ENCODE measurements at places on chromosomes 1 and 21.

DNA sequence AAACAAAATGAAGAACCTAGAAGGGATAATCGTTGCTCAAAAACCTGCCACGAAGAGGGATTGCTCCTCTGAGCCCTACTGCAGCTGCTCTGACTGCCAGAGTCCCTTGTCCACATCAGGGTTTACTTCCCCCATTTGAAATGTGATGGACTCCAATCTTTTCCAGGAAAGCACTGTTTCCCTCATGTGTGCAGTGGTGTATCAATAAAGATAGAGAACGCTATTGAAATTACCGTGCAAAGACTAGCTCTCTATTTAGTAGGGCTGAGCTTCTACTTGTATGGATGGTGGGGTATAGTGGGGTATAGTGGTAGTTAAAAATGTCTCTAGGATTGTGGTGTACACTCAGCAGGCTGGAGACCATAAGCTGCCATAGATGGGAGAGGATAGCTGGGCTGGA lies 3.7 kb downstream of the TMCO2 start:
- DNase-seq = no peak

DNA sequence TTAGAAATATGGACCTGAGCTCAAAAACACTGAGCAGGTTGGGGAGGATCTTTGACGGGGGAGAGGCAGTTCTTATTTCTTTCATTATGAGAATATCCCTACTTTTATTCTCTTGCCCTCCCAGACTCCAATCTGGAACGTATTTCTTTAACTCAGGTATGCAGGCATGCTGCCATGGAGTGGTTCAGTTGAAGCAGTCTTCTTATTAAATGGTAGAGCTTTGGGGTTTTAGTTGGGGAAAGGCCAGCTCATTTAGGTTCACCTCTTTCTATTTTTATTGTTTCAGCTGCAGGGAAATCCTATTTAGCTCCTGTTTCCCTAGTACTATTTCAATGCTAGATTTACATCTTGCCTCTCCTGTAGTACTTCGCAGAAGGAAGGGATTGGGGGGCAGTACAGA lies 198.9 kb downstream of the TTLL7 start:
- no peak for DNase-seq

DNA sequence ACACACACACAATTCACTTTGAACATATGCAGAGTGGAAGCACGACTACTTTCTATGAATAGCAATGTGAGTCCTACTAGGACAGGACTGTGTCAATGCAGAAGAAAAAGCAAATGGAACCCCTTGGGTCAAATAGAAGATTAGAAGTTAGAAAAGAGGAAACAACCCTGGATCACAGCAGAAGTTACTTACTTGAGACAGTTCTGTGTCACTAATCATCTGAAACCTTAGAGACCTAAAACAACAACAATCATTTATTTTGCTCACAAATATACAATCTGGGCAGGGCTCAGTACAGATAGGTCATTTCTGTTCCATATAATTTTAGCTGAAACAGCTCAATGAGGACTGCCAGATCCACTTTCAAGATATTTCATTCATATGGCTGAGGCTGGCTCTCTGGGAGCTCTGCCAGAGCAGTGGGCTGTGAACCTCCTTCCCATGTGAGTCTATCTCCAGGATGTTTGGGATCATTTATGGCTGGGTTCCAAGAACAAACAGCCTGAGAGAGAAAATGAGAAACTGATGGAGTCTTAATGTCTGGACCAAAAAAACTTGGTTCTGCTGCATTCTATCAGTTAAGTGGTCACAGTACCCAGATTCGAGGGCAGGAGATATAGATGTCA lies 42.5 kb upstream of the IL10 start:
- DNase-seq = no peak

DNA sequence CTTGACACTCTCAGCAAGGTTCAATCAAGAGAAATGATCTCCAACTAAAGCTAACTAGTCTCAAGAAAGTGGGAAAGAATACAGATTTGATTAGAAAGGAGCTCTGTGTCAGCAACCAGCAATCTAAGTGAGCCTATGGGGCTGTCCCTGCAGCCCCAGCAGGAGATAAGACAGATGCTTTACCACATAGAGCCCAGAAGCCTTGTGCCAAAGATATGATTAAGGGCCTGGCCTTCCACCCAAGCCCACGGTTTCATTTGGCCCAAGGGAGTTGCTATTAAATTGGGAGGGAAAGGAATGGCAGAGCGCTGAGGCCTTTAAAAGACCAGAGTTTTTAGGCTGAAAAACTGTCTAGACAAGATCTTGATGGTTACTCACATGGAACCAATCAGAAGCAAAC lies 74.8 kb downstream of the HLCS start:
- no peak for DNase-seq

GRCh38 chr1:167369933-167370332 lies 148.4 kb downstream of the CD247 start:
- no peak for DNase-seq

DNA sequence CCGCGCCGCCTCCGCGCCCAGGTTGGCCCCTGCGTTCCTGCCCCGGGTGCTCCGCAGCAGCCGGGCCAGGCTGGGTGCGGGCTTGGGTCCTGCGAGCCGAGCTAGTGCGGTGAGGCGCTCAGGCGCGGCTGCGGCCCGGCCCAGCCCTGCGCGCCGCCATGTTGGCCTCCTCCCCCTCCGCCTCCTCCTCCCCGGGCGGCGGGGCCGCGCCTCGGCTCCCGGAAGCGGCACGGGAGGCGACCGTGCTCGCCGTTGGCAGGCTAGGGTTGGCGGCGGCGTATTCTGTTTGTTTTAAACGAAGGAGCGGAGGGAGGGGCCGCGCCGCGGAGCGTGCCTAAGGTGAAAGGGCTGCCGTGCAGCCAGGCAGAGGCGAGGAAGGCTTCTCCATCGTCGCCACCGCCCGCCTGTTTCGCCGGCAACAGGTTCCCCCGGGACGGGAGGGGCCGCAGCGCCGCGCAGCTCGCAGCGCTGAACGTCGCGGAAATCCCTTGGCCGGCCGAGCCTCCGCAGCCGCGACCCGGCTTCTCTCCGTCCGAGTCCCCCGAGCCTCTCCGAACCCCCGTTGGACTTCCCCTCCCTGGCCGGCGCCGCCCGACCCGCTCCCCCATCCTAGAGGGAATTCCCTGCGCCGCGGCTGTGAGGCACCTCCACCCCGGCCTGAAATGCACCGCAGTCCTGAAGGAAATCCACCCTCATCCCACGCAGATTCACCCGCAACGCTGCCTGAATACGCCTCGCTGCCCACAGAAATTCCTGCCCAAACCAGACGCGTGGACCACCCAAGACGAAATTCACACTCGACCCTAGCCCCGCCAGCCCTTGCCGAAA lies at the start of gene USP24:
Gene USP24 (minus strand): TSS at position 171 of the 828 bp plus-strand sequence. CDS start 251 bp downstream, outside the sequence.
- peak; percentile 83 for DNase-seq

- no peak for DNase-seq
Observed at GRCh38 chr21:38239672-38240071, 17.1 kb upstream of the KCNJ15 start.

- no peak for DNase-seq
Observed at GRCh38 chr1:180246579-180246978, 16.5 kb downstream of the LHX4 start.

- DNase-seq = no peak
Observed at GRCh38 chr1:48757363-48757762, 19.3 kb downstream of the BEND5 start.

- DNase-seq = no peak
Observed at GRCh38 chr1:53512807-53513755, 53.9 kb downstream of the DMRTB1 start.

DNA sequence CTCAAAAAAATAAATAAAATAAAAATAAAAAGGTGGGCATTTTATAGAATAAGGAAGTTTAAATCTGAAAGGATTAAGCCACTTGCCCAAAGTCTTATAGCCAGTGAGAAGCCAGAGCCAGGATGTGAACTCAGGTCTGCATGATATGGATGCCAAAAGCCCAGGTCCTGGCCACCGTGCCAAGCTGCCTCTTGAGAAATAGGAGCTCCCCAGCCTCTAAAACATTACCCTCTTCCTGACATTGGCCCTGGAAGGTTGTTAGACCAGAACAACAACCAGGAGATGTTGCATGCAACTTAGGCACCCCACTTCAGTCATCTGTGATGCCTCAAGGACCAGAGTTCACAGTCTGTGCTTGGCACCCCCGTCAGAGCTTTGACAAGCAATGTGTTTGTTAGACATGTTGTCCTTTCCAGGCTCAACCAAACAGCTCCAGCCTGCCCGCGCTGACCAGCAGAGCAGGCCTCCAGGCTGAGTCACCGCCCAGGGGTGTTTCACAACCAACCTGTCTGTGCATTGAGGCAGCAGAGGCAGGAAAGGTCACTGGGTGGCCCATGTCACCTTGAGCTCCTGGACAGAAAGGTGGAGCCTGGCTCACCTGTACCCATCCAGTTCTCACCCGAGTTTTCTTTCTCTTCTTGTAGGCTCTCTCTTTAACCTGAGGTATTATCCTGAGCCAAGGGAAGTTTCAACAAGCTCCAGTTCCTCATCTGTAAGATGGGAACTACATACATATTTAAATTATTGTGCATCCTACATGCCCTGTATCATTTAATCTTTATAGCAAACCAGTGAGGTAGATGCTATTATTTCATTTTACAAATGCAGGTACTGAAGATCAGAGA lies 14.9 kb upstream of the MED18 start:
- DNase-seq = no peak

GRCh38 chr1:4462831-4463484 lies 191.5 kb upstream of the AJAP1 start:
- no peak for DNase-seq

DNA sequence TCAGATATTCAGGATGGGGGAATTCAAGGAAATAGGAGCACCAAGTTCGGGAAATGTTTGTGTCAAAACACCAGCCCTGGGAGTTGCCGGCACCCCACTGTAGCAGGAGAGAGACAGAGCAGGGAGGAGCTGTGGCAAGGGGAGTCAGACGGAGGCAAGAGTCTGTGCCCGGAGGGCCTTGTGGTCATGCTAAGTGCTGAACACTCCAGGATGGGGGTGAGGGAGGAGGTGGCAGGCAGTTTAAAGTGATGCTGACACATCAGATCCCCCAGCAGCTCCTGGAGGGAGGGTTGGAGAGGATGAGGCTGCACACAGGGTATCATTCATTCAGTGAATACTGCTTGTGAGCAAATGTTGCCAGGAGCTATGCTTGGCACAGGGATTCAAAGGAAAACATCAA lies 150.3 kb upstream of the ETV3 start:
- no peak for DNase-seq

- no peak for DNase-seq
Observed at GRCh38 chr1:87869567-87869966, 540.9 kb downstream of the LMO4 start.

GRCh38 chr1:18511149-18511873 lies 30.6 kb downstream of the KLHDC7A start:
- DNase-seq = no peak

- no peak for DNase-seq
Observed at GRCh38 chr1:29169976-29170375, 11.7 kb downstream of the SRSF4 start.

DNA sequence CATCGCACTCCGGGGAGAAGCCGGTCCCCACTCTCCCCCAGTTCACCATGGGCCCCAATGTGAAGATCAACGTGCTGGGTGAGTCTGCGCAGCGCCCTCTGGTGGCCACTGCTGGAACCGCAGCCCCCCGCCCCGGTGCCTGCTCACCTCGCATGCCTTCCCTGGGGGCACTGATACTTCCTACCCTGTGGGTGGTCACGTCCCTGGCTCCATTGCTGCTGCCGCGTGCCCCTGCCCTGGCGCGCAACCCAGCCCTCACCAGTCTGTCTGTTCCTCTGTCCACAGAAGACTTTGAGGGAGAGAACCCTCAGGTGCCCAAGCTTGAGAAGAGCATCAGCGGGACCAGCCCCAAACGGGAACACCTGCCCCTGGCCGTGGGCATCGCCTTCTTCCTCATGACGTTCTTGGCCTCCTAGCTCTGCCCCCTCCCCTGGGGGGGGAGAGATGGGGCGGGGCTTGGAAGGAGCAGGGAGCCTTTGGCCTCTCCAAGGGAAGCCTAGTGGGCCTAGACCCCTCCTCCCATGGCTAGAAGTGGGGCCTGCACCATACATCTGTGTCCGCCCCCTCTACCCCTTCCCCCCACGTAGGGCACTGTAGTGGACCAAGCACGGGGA lies 7.6 kb downstream of the EFNA3 start:
- peak; percentile 83 for DNase-seq

DNA sequence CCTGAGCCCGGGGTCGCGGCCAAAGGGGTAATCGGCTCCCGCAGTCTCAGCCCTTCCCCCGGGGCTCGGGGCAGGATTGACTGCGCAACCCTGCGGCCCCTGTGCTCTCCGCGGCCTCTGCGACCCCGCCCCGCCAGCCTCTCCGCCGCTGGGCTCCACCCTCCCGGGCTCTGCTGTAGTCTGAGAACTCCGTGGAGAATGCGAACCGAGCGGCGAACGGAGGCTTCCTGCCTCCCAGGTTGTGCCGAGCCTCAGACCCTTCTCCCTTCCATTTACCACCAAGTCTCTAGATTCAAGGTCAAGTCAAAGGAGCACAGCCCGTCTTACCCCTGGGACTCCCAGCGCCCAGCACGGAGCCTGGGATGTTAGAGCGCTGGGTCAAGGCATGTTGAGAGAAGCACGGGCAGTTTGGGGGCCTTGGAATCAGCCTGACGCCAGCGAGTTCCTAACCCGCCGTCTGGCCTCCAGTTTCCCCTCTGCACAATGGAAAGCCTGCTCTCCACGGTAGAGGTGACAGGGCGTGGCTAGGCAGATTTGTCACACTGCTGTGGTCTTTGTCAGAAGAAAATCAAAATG lies 3.0 kb downstream of the ATP2B4 start:
- peak; percentile 65 for DNase-seq

- DNase-seq = peak; percentile 79
Observed at GRCh38 chr1:21508580-21509350, 458 bp upstream of the ALPL start.

- DNase-seq = no peak
Observed at GRCh38 chr1:35345439-35345981, 77.0 kb downstream of the ZMYM4 start.

DNA sequence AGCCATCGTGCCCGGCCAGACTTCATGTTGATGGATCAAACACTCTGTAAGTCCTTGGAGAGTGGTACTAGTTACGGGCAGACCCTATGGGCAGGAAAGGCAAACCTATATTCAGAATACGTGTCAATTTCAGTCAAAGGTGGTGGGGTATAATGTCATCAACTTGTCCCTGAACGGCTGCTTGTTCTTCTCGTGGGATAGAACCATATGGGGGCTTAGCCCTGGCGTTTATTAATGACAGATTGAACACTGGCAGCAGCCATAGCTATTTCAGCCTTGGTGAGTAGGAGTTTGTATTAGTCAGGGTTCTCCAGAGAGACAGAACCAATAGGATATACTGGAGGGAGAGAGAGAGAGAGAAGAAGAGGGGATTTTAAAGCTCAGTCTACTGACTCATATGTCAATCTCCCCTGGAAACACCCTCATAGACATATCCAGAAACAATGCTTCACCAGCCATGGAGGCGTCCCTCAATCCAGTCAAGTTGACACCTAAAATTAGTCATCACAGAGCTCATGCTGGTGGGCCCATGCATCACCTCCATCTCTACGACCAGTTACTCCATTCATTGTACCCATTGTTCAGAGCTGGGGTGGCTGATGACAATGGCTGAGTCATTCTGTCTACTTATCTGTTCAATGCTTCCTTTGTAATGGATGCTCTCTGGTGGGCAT lies 16.1 kb upstream of the AQP10 start:
- DNase-seq = no peak

- no peak for DNase-seq
Observed at GRCh38 chr1:23500466-23500865, 16.5 kb upstream of the ASAP3 start.

Measured in ovary (tissue), 10 donors.